ENCODE measurements at places on chromosomes 16 and 17. TPM values are rescaled to one million over a fixed set of nuclear protein-coding genes. Genes with fewer than 3 reads are reported as not detected.

TMC7 gene
- total RNA-seq: 1.2 TPM

DNA sequence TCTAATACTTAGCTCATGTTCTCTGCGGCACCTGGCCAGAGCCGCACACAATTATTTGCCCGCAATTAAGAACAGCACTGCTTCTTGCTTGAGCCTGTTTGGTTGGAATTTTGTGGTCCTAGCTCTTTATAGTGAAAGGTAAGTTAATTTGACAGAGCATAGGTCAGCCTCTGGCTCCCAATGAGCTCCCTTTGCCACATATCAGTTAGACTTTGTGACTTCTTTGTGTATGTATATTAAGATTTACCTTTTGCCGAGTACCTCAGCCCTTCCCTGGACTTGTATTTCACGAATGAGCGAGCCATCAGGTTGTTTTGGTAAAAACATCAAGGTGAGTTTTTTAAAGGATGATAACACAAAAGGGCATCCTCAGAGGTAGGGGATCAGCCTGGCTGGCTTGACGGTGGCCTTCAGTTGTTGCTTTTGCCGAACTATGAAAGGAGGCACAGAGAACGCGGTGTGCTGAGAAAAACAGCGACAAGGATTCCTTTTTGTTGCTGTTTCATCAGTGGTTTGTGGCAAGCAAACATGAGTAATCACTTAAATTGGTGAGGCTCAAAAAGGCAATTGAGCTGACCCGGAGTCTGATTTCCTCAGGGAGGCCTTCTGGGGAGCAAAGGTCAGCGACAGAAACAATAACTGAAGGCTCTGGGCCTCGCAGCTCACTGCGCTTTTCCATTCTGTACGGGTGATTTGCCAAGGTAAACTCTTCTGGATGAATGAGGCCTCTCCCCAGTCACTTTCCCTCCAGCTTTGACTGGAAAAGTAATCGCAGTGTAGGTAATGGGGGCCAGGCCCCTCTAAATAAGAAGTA, 163.6 kb downstream of the HS3ST3A1 start:
- no peak for DNase-seq

LHX1 gene
- total RNA-seq: 1.4 TPM

GRCh38 chr17:20206068-20206467, 196.9 kb downstream of the SPECC1 start:
- DNase-seq: peak; percentile 50

- no peak for DNase-seq
Measured at GRCh38 chr16:67397036-67397801, 3.9 kb upstream of the TPPP3 start.

CNTNAP1 gene
- 20.8 TPM for total RNA-seq

CPNE7 gene
- total RNA-seq: 4.7 TPM

DNA sequence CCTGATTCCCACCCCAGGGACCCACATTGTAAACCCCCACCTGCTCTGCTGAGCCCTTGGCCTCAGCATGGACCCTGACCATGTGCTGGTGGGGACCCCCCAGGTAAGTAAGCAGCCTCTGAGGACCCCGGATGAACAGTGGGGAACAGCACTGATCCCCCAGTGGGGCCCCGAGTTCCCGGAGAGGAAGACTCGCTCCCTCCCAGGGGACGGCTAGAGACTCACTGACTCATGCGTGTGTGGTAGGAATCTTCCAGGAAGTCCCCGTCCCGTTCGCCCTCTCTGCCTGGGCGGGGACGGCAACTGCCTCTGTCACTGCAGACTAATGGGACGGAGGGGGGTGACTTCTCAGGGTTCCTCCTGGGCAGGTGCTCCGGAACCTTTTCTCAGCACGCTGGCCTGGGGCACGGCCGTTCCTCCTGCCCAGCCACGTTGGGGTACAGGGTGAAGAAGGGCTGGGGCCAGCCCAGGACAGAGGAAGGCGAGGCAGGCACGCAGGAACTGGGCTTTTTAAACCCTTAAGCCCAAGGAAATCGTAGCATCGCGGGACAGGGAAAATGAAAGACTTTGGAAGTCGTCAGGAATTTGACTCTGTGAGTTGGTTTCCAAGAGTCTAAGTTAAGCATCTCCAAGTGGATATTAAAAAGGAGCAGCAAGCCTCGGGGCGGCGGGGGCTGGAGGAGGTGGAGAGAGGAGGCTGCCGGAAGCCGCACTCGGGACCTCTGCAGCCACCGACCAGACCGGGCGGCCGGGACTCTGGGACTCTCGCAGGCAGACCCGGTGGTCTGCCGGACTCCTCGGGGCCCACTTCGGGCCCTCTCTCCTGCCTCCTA, 178.7 kb downstream of the SEC14L1 start:
- peak; percentile 99 for DNase-seq

GRCh38 chr16:52547834-52548215, 882 bp upstream of the TOX3 start:
- no peak for DNase-seq

DNA sequence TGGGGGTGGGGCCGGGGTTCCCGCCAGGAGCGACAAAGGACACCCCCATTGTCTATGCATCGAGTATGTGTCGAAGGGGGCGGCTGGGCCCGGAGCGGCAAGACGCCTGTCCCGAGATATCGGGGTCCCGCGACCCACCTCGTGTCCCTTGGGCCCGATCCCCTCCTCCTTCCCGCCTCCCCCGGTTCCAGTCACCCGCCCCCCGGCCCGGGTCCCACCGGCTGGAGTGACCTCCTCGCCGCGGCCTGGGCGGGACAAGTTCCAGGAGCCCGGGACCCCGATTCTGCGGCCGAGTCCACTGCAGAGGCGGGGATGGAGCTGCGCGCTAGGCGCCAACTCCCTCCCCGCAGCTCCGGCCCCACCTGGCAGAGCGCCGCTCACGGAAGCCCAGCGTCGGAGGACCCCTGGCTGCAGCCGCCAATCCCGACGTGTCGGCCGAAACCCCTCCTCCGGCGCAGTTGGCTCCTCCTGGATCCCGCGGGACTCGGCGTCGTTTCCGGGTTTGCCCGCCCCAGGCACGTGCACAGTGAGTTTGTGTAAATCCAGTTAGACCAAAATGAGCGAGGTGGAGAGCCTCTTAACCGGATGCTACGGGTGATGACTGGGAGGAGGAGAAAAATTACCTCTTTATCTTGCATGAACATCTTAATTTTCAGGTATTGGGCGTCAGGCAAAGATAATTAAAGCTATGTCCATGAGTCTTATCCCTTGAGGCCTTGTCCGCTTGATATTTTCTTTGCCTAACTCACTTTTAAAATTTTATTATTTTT, at the start of gene NMRAL1:
Gene NMRAL1, minus strand, starts transcription at position 434 of the 770 bp plus-strand sequence. CDS start 493 bp downstream, outside the sequence.
- peak; percentile 88 for DNase-seq

DNA sequence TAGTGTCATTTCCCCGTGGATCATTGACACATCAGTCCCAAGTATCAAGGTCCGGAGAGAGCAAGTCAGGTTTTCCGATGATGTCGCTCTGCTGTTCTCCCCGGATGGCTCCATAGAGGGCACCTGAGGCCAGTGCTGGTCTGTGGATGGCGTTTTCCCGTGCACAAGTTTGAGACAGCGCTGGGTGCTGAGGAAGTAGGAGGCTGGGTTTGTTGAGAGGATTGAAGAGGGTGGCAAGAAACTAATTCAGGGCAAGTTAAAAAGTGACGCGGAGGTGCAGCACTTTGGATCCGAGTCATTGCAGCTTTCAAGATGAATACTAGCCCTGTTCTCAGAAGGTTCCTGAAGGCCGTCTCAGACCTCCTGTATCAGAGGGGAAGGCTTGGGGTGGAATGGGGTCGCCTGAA, 7.7 kb downstream of the NUBP1 start:
- no peak for DNase-seq

GRCh38 chr17:69448431-69449102, 34.1 kb downstream of the MAP2K6 start:
- DNase-seq: no peak

- DNase-seq: peak; percentile 68
Measured at GRCh38 chr17:17837380-17837821, 615 bp upstream of the SREBF1 start.

C16orf95 gene
- 22.8 TPM for total RNA-seq

GRCh38 chr16:16905850-16906249, 526.9 kb downstream of the NPIPA7 start:
- no peak for DNase-seq

CIBAR2 gene
- total RNA-seq: not detected
